ENCODE measurements at places on chromosomes 2 and 18. TPM values are rescaled to one million over a fixed set of nuclear protein-coding genes. Genes with fewer than 3 reads are reported as not detected.

Gene LINC00305
- total RNA-seq: not detected

Gene GKN1
- not detected for total RNA-seq

Gene FLACC1
- 1.0 TPM for total RNA-seq

Gene CD28
- under 0.01 TPM for total RNA-seq

Gene SCRN3
- 18.8 TPM for total RNA-seq

Gene MYO5B
- total RNA-seq: 0.54 TPM

Gene POLR1A
- 13.4 TPM for total RNA-seq

Gene UGT1A9
- total RNA-seq: not detected

Gene ANKRD53
- total RNA-seq: 0.09 TPM

Gene GPR17
- not detected for total RNA-seq

Gene FAP
- total RNA-seq: 1.5 TPM

Gene LRRC30
- not detected for total RNA-seq

Gene COL3A1
- total RNA-seq: 0.99 TPM

Gene IL36G
- total RNA-seq: not detected
